ENCODE measurements at places on chromosomes 7 and 10. TPM values are rescaled to one million over a fixed set of nuclear protein-coding genes. Genes with fewer than 3 reads are reported as not detected.
A peak's percentile ranks its signal among the peaks of the same experiment; 100 is the strongest.

DNA sequence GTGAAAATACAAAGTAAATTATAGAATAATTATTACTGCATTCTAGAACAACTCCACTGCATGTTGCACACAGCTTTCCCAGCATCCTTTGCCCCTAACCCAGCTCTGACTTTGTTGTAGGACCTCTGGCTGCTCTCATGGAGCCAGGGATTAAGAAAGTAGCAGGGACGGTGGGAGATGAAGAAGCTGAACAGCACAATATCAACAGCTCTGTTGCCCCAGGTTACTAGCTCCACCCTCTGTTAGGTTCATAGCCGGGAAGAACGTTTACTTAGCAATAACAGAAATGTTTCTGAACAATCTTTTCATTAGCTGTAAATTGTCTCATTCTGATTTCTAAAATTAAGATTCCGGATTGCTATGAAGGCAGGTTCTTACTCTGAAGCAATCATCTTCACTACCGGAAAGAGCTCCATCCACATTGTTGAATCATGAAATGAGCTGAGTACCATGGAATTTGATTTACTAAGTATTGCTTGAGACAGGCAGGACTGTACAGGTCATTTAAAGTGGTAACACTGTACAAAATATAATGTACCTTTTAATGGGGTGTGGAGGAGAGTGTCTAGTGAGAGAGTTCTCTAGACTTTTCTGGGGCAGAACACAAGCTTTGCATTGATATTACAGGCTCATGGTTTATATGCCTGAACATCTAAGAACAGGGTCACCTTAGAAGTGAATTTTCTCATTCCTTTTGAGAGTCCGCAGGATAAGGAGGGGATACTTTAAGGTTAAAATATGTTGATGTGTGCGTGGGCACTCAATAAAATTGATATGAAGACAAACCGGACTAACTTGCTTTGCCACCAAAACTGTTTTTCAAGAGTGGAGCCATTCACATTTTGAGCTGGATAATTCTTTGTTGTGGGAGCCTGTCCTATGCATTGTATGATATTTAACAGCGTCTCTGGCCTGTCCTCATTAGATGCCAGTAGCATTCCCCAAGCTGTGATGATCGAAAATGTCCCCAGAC, 20.8 kb upstream of the RAB18 start:
- DNase-seq: peak; percentile 21

DNA sequence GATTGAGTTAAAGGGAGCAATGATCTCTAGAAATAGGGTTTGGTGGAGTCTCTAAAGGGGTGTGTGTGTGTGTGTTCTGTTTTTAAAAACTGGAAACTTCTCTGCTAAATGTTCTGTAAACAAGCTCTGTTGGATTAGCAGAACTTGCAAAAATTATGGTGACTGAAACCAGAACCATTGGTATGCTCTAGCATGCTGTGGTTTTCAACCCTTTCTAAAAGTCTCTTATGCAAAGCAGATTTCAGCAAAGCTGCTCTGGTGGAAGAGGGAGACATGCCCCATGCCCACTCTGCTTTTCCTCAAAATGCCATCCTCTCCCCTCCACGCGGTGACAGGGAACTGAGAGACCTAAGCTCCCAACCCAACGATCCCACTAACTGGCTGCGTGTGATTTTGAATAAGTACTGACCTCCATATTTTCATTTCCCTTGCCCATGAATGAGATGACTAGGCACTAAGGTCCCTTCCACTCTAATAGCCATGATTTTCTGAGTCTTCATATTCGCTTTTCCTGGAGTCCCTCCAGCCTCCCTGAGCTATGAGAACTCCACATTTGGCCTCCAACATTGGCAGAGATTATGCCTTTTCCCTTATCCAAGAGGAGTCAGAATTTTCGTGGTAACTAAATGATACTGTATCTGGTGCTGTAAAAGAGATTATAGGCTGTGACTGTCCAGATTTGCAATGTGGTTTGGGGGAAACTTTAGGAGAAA, 117.3 kb upstream of the PALS2 start:
- peak; percentile 4 for DNase-seq

GRCh38 chr10:17232276-17232960, 4.4 kb downstream of the VIM start:
- DNase-seq: peak; percentile 51

DNA sequence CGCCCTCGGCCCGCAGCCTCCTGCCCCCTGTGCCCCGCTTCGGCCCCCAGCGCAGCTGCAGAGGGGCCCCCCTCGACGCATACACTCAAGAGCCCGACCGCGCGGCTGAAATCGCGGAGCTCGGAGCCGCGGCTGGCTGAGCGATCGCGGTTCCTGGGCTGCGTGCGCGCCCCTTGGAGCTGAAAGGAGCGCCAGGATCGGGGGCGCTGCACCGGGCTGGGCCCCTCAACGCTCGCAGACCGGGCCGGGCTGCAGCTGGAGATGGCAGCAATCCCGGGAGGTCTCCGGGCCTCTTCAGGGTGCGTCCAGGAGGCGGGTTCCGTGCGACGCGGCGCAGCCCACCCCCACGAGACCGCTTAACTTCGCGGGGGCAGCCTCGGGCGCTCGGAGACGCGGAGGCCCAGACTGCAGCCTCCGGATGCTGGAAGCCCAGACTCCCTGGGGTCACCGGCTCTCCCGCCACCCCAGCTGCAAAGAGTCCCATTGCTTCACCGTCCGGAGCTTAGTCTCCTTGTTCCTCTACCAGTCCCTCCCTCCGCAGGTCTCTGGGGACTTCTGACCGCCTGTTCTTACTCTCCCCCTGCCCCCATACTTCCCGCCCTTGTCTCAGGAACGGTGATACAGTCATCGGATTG, 73.0 kb upstream of the LRRC4 start:
- peak; percentile 30 for DNase-seq

DNA sequence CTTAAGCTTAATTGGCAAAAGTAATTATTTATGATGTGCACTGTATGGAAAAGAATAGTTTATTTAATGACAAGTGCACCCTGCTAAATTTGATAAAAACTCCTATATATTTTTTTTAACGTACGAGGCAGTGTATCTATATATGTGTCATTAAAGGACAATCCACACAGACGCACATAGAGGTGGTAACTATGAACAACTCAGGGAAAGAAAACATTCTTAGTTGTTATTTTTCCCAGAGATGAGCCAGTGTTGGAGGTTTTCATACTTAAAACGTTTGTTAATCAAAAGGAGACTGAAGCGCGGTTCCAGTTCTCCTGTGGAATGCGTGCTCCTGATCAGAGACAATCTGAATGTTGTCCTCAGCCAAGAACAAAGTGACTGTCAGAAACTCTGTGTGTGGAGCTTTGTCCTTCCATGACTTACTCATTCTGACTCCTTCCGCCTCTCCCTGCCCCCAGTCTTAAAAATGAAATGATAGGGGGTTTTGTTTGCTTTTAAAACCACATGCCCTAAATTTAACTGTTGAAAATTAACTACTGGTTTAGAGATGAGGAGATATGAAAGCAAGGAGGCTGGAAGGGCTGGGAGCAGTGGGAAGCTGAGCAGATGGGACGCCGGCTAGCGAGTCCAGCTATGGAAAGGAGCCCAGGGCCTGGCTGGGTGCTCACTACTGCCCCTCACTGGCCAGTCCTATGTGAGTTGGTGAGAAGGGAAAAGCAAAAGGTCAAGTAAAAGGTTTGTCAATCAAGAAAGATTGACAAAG, 99.6 kb downstream of the SVIL start:
- DNase-seq: peak; percentile 80

Gene GOLGA7B
- not detected for total RNA-seq

Gene CRYGN
- 0.16 TPM for total RNA-seq

Gene SP4
- 17.0 TPM for total RNA-seq

Gene PAX4
- not detected for total RNA-seq

Gene SLC18A2
- total RNA-seq: under 0.01 TPM

Gene THSD7A
- 2.5 TPM for total RNA-seq

Gene CPXM2
- 64.0 TPM for total RNA-seq

Gene TSPAN12
- total RNA-seq: 5.6 TPM

Gene ZNF746
- total RNA-seq: 16.0 TPM

Gene SLC39A12
- not detected for total RNA-seq
